ENCODE measurements at places on chromosomes 7 and 10. TPM values are rescaled to one million over a fixed set of nuclear protein-coding genes. Genes with fewer than 3 reads are reported as not detected.

Gene ZNF239
- total RNA-seq = 16.4 TPM

DNA sequence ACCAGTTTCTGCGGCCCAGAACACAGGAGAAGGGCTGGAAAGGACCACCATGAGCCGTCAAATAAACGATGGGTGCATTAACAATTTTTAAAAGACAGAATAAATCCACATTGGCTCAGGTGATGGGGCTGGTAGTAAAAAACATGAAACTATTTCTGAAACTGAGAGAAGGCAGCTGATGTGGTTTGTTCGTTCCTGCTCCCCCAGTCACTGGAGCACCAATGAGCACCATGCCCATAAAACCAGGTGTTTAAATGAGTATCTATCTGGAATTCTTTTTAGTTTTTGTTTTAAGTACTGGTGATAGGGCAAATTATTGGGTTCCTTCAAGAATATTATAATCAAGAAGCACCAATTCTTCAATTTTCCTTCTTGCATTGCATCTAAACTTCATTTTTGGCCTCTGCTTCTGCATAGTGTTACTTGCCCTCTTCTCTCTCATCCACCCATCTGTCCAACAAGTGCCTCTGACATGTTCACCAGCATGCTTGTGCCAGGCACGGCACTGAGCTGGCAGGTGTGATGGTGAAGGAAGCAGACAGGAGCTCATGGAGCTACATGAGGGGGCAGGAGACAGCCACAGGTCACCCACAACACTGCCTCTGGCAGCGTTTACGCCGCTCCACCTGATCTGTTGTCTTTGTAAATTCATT, 65.5 kb downstream of the LARP4B start:
- no peak for DNase-seq

DNA sequence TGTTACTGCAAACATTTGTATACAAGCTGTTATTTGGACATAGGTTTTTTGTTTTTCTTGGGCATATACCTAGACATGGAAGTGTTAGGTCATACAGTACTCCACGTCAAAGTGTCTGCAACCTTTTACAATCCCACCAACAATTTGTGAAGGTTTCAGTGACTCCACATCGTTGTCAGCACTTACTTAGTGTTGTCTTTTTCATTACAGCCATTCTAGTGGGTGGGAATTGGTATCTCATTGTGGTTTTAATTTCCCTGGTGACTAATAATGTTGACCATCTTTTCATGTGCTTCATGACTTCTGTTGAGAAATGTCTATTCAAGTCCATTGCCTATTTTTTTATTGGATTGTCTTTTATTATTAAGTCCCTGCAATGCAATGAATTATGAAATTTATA, 95.0 kb downstream of the UBE3C start:
- DNase-seq = peak; percentile 48

Gene OR2A12
- total RNA-seq = not detected

Gene SH3PXD2A
- total RNA-seq = 15.0 TPM

- DNase-seq = no peak
These were observed 7.7 kb upstream of the HYCC1 start for GRCh38 chr7:23021596-23021995.

DNA sequence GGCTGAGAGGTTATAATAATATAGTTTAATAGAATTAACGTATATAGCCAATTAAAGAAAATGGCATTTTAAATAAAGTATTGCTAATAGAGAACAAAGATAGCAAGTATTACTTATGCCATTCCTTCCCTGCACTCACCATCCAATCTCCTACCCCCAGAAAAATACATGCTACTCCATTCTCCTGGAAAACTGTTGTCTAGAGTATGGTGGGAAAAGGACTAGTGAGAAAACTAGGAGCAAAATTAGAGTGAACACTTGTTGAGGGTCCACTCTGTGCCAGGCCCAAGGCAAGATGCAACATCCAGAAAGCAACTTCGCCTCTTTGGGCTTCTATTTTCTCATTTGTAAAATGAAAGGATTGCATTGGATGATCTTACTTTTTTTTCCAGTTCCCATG, 149.1 kb downstream of the CPED1 start:
- DNase-seq = no peak

GRCh38 chr7:46945328-46945727, 636.6 kb downstream of the TNS3 start:
- DNase-seq = no peak

DNA sequence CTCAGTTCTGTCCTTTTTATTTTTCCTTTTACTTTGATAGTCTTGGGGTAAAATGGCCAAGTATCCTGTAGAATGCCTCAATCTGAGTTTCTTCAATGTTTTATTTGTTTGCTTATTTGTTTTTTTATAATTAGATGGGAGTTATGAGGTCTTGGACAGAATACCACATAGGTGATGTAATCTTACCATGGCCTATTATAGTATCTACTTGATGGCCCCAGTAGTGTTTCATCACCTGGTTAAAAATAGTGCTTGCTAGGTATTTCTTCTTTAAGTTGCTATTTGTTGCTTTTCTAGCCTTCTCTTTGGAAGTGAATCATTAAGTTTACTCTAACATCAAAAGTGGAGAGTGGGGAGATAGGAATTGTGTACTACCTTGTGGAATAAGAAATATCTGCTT, 1020.0 kb upstream of the KCND2 start:
- no peak for DNase-seq

Measured in MCF 10A (cell line).